DMS153 (cell line): ENCODE measurements at places on chromosomes 5 and 9.

DNA sequence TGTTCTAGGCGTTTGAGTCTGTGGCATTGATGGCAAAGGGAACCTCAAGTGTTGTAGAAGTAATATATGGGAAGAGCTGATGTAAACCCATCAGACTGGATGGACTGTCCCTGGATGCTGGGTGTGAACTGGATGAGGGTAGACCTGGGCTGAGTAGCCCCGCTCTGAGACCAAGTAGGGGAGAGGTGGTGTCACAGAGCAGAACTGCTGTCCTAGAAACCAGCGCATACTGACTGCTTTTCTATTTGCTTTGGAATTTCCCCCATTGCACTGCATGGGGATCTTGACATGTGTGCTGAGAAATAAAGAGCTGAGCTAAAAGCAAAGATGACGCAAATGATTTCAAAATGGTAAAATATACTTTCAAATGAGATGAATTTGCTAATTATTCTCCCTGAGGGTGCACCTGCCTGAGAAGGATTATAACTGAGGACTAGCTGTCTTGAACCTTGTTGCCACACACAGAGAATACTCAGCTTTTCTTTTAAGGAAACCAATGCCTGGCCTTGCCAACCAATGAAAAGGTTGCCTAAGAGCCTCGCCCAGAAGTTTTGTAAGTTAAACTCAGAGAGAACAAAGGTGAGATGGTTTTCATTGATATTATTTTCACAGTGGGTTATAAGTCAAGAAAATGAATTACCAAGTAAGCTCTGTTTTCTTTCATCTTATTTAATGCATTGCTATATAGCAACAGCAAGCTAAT, 44.8 kb downstream of the NIM1K start:
- no peak for DNase-seq

GRCh38 chr5:57828221-57828620, 345.6 kb upstream of the ACTBL2 start:
- DNase-seq, result no peak

GRCh38 chr5:40904994-40905306, 4.3 kb upstream of the C7 start:
- no peak for DNase-seq

- no peak for DNase-seq
Measured at GRCh38 chr9:105475302-105475701, 27.5 kb downstream of the FSD1L start.

GRCh38 chr5:126967808-126968466, 62.4 kb downstream of the MARCHF3 start:
- no peak for DNase-seq

DNA sequence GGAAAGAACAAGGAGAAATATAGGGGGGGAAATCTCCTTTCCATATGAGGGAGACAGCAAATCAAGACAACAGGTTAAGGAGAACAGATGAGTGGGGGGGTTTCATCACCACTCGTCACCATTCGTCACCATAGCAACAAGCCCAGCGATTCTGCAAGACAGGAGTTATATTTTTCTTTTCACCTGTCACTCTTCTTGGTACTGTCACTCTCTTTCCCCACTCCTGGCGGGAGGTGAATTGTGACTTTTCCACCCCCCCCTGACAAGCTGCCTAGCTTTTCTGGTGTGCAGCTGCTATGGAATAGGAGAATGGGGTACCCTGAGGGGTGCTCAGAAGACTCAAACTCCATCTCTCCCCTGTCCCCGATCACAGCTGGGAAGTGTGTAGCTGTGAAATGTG, 239.9 kb downstream of the FAM114A2 start:
- DNase-seq, result no peak

GRCh38 chr5:38827525-38827924, 18.3 kb upstream of the OSMR start:
- no peak for DNase-seq

GRCh38 chr5:172901012-172901780, 58.0 kb upstream of the RPL26L1 start:
- no peak for DNase-seq

GRCh38 chr5:133265720-133266526, 214.1 kb downstream of the HSPA4 start:
- DNase-seq, result no peak

DNA sequence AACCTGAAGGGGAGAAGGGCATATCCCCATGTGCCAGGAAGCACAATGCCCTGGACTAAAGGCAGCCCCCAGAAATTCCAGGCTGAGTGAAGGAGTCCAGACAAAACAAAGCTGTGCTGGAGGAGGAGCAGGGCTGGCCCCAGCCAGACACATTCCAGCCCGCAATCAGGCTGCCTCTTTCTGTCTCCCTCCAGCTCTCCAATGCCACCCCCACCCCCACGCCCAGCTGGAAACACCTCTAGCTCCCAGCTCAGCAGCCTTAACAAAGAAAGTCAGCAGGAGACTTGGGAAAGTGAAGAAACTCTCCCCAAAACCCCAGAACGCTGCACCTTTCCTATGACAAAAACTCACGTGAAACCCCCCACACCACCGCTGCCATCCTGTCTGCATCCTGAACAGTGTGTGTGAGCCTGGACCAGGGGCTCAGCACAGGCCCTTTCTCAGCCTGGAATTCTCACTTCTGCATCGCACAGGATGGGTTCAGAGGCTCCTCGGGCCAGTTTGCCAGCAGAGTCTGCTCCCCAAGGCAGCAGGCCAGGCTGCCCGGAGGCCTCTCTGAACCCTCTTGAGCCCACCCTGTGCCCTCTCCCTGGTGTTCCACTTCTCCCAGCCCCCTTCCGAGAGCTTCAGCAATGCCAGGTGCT, 96.2 kb upstream of the ICE1 start:
- DNase-seq, result no peak

DNA sequence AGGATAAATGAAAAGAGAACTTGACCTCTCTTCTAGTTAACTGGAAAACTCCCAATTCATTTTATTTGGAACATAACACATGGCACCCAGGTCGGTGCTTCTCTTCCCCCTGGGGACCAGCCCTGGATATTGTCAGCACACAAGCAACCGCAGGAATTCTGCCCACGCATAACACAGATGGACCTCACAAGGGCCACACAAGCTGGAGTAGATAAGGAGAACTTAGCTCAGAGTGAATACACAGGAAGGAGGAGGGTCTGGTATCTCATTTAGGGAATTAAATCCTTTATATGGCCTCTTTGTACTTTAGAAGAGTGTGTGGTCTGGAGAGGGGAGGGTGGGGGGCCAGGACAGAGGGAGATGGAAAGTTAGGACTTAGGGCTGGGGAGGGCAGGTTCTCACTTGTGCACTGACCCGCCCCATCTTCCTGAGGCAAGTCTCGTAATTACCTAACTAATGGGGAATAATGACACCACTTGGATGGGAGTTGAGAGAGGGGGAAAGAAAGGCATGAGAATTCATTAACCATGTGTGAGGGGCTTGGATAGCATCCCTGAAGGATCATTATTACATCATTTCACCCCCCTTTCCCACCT, 341.2 kb upstream of the WWC1 start:
- DNase-seq, result no peak

GRCh38 chr5:73799401-73799972, 173.5 kb downstream of the ARHGEF28 start:
- DNase-seq, result no peak

DNA sequence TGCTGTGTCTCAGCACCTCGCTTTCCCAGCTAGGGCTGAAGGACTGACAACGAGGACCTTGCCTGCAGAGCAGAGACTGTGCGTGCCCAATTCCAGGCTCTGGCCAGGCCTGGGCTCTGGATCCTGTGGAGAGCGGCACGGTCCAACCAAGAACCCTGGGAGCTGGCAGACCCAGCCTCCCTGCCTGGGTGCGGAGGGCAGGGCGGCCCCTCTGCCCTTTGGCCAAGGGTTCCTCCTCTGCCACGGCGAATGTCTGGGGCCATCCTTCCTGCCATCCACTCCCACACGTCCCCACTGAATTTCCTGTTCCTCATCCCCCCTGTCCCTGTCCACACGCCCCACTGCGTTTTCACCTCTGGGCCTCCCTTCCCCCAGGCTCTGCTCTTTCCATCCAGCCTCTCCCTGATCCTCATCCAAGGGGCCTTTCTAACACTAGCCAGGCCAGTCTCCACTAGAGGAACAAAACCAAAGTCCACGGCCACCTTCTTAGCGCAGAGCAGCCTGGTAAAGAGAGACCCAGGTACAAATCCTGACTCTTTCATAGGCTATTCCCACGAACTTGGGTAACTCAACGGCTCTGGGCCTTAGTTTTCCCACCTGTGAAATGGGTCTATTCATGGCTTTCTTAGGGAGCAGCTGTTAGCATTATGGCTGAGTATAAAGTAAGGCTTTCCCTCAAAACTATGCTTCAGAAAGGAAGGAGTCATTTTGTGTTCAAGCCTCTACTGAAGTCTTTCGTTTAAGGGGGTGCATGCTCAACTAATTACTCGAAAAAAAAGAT, 95.5 kb upstream of the PHYKPL start:
- no peak for DNase-seq

- DNase-seq, result no peak
Measured at GRCh38 chr5:159471904-159472303, 141.6 kb upstream of the IL12B start.

GRCh38 chr9:11871852-11872251, 821.3 kb upstream of the TYRP1 start:
- DNase-seq, result peak; percentile 34

DNA sequence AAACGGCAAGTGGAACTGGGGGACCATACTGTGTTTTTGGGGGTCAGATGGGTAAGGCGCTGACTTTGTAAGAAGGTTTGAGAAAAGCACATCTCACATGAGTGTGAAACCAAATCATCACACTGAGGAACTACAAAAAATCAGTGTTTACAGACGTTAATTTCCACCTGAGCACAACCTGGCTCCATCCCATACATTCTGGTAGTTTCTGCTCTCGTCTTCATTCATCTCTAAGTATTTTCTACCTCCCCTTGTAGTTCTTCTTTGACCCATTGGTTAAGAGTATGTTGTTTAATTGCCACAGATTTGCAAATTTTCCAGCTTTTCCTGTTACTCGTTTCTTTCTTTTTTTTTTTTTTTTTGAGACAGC, 8.9 kb upstream of the DPP7 start:
- DNase-seq, result no peak

- DNase-seq, result no peak
Measured at GRCh38 chr9:101462558-101462957, 27.0 kb upstream of the ALDOB start.

- DNase-seq, result no peak
Measured at GRCh38 chr5:74433896-74434829, 206.4 kb downstream of the ENC1 start.

GRCh38 chr5:100667161-100667630, 132.0 kb downstream of the FAM174A start:
- no peak for DNase-seq

- DNase-seq, result no peak
Measured at GRCh38 chr9:97930972-97931371, 7.0 kb downstream of the HEMGN start.

GRCh38 chr9:98396236-98396635, 140.8 kb upstream of the TBC1D2 start:
- no peak for DNase-seq

DNA sequence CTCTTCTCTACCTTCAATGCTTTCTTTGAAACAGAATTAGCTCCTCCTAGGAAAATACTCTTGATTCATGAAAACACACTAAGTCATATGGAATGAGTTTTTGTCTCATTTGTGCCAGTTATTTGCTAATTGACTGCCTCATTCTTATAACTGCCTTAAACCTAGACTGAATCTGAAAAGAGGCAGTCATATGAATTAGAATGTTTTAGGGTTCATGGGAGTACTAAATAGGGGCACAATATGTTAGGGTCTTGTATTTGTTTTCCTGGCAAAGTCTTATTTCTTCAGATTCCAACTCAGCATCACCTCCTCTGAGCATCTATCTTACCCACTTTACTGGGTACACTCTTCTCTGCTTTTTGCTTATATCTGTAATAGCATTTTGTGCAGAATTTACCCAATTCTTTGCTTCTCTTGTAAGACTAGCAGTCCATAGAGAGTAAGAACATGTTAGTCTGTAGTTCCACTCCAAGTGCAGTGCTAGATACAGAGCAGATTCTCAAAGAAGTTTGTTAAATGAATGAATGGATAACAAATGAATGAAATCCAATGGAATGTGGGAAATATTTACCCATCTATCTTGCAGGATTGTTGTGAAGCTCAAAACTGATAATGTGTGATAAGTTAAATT, 43.9 kb upstream of the ALDH1A1 start:
- DNase-seq, result no peak

- DNase-seq, result no peak
Measured at GRCh38 chr9:121619545-121620324, 31.7 kb upstream of the DAB2IP start.

- no peak for DNase-seq
Measured at GRCh38 chr5:155480731-155481131, 467.2 kb downstream of the KIF4B start.

DNA sequence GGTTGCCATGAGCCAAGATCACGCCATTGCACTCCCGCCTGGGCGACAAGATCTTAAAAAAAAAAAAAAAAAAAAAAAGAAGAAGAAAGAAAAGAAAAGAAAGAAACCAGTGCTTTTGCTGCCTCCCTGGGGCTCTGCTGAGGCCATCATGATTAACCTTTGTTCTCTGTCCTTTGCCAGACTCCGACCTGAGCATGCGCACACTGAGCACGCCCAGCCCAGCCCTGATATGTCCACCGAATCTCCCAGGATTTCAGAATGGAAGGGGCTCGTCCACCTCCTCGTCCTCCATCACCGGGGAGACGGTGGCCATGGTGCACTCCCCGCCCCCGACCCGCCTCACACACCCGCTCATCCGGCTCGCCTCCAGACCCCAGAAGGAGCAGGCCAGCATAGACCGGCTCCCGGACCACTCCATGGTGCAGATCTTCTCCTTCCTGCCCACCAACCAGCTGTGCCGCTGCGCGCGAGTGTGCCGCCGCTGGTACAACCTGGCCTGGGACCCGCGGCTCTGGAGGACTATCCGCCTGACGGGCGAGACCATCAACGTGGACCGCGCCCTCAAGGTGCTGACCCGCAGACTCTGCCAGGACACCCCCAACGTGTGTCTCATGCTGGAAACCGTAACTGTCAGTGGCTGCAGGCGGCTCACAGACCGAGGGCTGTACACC, 251.7 kb downstream of the MARCHF11 start:
- DNase-seq, result no peak

- no peak for DNase-seq
Measured at GRCh38 chr9:36120705-36121104, 15.8 kb upstream of the GLIPR2 start.
